ENCODE measurements at places on chromosomes 13 and 19.

DNA sequence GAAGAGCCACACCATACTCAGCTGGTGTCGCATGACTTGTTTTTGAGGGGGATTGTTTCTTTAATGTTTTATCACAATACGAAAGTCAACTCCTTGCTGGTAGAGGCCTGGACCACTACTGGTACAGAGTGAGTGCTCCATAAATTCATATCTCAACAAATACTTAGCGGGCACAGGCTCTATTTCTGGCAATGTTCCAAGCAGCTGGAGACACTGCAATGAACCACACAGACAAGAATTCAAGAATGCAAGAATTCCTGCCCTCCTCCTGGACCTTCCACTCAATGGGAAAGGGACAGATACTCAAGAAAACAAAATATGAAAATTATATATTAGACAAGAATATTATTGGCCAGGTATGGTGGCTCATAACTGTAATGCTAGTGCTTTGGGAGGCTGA, 5.1 kb upstream of the FXYD5 start:
- no peak for DNase-seq

GRCh38 chr13:71864986-71865873, 1.8 kb downstream of the DACH1 start:
- DNase-seq = peak; percentile 1

- DNase-seq = no peak
Observed at GRCh38 chr13:24905242-24905641, 141.3 kb downstream of the RNF17 start.

GRCh38 chr19:7928741-7929701, 3.1 kb upstream of the CTXN1 start:
- peak; percentile 71 for DNase-seq

DNA sequence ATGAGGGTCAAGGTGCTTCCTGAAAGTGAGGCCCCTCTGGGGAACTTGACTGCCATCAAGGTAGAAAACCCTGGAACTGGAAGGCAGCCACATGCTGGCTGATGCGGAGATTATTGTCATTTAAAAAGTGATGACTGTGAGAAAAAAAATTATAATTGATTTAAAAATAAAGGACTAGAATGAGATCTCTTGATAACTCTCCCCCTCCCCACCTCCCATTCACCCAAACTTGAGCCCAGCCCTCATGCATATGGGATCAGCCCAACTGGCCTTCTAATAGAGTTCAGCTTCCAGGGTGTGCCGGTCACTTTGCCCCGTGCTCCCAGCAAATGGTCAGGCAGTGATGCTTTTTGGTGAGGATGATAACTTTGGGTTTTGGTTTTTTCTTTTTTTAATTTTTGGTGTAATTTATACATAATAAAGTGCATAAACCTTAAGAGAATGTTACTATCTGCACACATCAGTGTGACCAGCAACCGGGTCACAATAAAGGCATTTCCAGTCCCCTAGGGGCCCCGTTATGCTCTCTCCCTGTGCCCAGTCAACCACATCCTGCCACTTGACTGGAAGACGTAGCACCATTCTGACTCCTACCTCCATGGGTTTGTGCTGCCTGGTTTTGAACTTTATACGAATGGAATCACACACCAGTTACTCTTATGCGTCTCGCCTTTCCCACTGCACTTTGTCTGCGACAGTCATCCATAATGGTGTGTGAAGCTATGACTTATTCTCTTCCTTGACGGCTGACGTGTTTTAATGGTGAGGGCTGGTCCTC, 187.9 kb downstream of the USP12 start:
- no peak for DNase-seq

- DNase-seq = no peak
Observed at GRCh38 chr19:13022859-13023636, 27.8 kb downstream of the NFIX start.

GRCh38 chr19:37977992-37978391, 71.0 kb downstream of the SIPA1L3 start:
- DNase-seq = peak; percentile 13

DNA sequence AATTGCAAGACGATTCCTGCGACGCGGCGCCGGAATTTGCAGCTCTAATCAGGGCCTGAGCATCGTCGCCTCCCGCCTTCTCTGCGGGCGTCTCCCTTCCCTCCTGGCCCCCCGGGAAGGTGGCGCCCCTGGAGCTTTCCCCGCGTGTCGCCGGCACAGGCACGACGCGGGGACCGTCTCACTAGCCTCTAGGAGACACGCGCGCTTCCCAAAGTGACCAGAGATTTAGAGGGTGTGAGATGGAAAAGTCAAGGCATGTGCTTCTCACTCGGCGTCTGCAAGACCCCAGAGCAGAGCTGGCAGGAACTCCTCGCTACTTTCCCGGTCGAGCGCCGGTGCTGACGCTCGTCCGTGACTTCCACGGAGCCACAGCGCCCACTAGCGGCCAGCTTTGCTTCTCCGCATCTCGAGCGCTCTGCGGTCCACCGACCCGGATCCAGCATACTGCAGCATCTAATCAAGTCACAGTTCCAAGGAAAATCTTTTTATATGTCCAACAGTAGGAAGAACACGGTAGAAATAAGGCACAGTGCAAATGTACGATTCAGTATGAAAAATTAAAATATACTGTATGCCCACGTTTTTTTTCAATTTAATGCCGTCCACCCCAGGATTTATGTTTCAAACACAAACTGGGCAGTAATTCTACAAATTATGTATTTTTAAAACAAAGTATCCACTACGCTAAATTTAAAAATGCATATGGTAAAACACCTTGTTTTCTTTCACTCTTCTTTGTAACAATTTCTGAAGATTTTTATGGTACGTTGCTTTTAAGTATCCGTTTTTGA, 977 bp upstream of the EFNB2 start:
- peak; percentile 77 for DNase-seq

DNA sequence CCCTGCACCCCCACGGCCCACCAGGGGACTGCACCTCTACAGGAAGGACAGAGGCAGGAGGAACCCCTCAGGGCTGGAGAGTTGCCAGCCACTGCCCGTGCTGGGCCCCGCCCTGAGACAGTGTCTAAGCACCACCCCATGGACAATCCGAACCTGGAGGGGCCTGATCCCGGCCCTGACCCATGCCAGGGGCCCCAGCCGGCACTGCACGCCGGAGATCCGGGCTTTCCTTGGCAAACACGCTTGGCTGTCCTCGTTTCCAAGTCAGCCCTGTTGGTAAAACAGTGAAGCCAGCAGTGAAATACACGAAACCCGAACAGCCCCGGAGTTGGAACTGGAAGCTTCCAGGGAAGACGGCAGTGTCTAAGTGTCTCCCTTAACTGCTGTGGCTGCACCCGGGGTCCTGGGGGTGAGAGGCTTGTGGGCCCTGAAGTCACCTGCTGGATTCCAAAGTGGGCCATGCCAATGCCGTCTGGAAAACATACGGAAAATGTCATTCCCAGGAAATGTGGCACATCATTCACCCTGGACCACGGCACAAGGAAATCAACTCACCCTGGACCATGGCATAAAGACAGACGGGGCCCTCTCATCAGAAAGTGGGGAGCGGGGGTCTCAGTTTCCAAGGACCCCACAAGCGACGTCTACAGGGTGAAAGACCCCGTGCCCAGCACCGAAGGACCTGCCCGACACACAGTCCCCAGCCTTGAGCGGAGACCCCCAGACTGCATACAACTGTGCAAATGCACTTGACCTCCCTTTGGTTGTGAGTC, 30.9 kb downstream of the RASA3 start:
- peak; percentile 0 for DNase-seq

DNA sequence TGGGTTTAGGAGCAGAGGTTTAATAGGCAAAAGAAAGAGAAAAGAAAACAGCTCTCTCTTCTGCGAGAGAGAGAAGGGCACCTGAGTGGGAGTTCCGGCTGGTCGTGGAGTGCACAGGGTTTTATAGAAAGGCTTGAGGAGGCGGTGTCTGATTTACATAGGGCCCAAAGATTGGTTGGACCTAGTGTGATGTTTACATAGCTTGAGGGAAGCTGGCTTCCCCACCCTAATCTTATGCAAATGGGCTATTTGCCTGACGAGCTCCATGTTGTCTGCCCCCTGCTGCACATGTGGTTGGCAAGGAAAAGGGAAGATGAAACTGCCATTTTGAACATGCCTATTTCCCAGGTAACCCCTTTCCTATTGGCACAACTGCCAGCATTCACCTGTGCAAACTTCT, 21.5 kb upstream of the MEDAG start:
- DNase-seq = no peak

GRCh38 chr19:46721269-46722003, 4.5 kb upstream of the PRKD2 start:
- no peak for DNase-seq

DNA sequence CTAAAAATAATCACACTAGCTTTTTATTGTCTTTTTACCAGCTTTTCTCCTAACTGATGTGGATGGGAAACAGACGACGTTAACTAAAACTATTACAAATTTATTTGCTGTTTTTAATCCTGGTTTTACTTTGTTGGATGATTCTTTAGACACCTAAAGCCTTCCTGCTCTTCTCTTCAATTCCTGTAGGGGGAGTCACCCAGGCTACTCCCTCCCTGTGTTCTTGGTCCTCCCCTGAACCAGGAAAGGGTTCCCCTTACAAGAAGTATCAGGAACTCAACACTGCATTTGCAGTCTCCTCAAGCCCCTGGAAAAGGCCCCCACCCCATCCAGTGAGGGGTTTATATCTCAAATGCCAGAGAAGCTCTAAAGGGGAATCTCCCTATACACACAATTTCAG, 206.1 kb downstream of the SUCLA2 start:
- no peak for DNase-seq

DNA sequence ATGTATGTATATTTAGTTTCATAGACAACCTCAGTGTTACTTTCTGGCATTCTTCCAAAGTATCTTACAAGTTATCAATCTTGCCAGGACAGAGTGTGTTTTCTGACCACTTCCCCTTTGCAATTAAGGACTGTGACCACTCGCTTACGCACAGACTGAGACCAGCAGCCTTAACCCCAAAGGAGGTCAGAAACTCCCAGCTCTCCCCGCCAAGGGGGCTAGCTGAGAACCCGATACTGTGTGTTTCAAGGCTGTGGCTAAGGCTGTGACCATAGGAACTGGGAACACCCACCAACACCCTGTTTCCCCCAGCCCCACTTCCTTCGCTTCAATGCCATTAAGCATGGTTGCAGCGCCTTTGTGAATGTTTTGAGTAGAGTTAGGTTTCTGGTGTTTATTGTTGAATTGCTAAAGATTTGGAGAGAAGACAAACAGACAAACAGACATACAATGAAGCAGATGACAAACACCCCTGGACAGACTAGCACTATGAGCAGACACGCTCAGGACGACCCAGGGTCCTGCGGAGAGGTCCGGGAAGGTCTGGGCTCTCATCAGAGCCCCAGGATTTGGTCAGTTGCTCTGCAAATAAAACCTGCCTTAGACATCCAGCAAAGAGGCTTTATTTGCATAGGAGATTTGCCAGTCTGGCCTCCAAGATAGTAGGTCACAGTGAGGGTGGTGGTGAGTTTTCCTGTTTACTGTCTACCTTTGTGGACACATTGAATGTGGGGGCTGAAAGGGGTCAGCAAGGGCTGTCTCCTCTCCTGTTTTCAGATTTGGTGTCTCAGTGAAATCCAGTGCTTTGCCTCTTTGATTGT, 25.0 kb upstream of the TNFSF11 start:
- peak; percentile 55 for DNase-seq

- DNase-seq = no peak
Observed at GRCh38 chr19:9819596-9819909, 674 bp upstream of the FBXL12 start.

- DNase-seq = no peak
Observed at GRCh38 chr19:14826006-14826405, 9.0 kb downstream of the OR7A5 start.
